T-helper 2 cell treated with Interferon-gamma antibody and Interleukin-4, amounts not matched to agents 5 μg/mL and 100 μg/mL, for 36 hours (primary cell): ENCODE measurements at places on chromosomes 2 and 18.

DNA sequence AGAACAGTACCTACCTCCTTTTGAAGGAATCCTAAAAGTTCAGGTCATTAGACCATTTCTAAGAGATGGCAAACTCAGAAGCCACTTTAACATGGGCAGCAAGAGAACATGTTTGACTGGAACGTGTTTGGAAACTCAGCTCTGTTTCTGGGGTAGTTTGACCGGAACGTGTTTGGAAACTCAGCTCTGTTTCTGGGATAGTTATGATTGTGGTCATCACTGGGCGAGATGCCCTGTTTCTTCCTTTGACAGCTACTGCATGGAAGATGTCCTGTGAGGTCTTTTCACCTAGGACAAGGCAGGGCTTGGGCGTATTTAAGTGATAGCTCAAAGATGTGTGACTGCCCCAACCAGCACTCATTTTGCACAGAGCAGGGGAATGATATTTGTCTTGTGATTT is 19.9 kb upstream of the SERPINB13 start:
- DNase-seq: no peak
- H3K27me3 ChIP-seq: peaks cover 4% of the 10 kb centered on the region
- H3K4me3 ChIP-seq: no peak overlapping the region
- H3K27ac ChIP-seq: no peak overlapping the region
- H3K4me1 ChIP-seq: no peaks in the 10 kb centered on the region

DNA sequence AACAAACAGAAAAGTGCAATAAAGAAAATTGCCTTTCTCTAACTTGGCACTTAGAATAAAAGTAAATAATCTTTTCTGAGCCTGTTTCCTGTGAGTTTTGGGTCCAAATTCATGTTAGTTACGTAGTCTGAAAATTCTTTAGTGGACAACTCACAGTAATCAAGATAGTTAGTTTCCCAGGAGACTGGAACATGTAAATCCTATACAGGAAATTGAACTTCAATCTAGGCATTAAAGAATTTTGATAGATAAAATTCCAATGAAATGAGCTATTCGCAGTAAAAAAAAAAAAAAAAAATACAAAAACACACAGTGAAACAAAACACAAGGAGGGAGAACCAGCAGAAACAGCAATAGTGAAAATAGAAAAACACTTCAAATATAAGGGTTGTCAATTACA is 83.8 kb upstream of the REG3G start:
- no peaks in the 10 kb centered on the region for H3K36me3 ChIP-seq
- no peaks in the 10 kb centered on the region for H3K4me1 ChIP-seq
- no peak for DNase-seq
- H3K27me3 ChIP-seq: no peaks in the 10 kb centered on the region

DNA sequence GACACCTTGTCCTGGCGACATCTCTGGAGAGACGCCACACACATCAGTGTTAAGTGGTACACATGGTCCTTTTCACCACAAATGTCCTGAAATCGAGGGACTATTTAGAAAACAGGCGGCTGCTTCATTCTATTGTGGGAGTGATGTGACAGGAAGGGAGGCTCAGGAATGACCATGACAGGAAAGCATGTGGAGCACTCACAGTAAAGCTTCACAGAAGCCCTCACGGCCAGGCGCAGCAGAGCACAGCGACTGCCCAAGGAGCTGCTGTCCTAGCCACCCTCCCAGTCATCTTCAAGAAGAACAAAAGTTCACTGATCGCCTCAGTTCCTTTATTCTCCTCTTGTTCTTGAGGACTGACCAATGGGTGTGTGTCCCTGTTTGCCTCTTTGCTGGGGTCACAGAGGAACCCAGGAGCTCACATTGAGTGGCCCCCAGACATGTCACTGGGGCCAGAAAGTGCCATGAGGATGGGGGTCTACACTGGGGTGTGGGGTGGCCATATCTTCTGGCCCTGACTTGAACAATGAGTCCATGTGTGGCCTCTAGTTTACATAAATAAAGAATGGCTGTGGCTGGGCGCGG is 84.6 kb upstream of the RANBP2 start:
- no peak overlapping the region for H3K4me3 ChIP-seq
- H3K4me1 ChIP-seq: peaks cover 38% of the 10 kb centered on the region
- peaks cover 15% of the 10 kb centered on the region for H3K36me3 ChIP-seq
- no peaks in the 10 kb centered on the region for H3K27me3 ChIP-seq
- no peak for DNase-seq

GRCh38 chr2:241877989-241878970 is 8.8 kb downstream of the RTP5 start:
- no peak overlapping the region for H3K4me3 ChIP-seq
- H3K4me1 ChIP-seq: peaks cover 22% of the 10 kb centered on the region
- H3K27me3 ChIP-seq: peaks cover 3% of the 10 kb centered on the region
- peaks cover 5% of the 10 kb centered on the region for H3K36me3 ChIP-seq
- peak; percentile 72 for DNase-seq

- H3K4me1 ChIP-seq: no peaks in the 10 kb centered on the region
- peaks cover 13% of the 10 kb centered on the region for H3K27me3 ChIP-seq
- no peak overlapping the region for H3K4me3 ChIP-seq
- H3K27ac ChIP-seq: no peak overlapping the region
- no peaks in the 10 kb centered on the region for H3K36me3 ChIP-seq
These were observed 174.4 kb downstream of the ALPK2 start for GRCh38 chr18:58454406-58455061.

DNA sequence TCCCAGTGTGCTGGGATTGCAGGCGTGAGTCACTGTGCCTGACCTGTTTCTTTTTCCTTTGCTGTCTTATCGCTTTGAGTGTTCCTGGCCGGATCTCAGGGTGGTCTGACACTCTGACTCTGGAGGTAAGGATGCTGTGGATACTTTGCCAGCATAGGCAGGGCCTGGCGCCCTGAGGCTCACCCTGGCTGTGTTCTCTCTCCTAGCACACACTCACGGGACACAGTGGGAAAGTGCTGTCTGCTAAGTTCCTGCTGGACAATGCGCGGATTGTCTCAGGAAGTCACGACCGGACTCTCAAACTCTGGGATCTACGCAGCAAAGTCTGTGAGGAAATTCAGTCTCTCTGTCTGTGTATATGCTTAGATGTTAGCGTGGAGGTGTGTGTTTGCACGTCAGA is 18.0 kb upstream of the SAG start:
- H3K4me3 ChIP-seq: no peak overlapping the region
- DNase-seq: no peak
- H3K4me1 ChIP-seq: no peaks in the 10 kb centered on the region
- no peak overlapping the region for H3K27ac ChIP-seq

DNA sequence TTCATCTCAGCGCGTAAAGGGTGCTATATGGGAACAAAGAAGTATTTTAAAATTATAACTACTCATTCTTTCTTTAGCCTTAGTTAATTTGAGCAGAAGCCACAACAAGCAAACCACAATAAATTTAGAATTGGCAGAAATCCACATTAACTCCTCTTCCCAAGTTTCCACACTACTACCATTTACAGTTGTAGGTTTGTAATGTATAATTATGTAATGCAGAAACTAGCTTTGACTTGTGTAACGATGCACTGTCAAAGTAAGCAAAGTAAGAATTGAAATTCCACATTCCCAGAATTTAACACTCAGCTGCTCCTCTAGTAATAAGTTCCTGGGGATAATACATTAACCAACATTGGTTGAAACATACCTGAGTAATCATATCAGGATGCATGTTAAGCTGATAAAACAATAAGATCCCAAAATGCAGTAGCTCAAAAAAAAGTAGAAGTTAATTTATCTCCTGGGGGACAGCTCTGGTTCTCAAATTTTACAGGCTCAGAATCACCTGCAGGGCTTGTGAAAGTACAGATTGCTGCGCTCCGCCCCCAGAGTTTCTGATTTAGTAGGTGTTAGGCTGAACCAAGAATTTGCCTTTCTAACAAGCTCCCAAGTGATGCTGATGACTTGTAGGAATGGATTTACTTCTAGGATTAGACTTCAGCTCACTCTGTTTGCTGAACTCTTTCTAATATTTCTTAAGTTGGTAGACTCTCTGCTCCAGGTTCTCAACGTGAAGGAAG is 9.9 kb downstream of the GRP start:
- H3K36me3 ChIP-seq: no peaks in the 10 kb centered on the region
- no peak overlapping the region for H3K27ac ChIP-seq
- peaks cover 46% of the 10 kb centered on the region for H3K27me3 ChIP-seq
- no peak for DNase-seq

GRCh38 chr18:28002841-28003240 is 174.1 kb downstream of the CDH2 start:
- no peaks in the 10 kb centered on the region for H3K27me3 ChIP-seq
- no peaks in the 10 kb centered on the region for H3K36me3 ChIP-seq
- H3K4me3 ChIP-seq: no peak overlapping the region
- no peak overlapping the region for H3K27ac ChIP-seq
- DNase-seq: no peak
- H3K4me1 ChIP-seq: no peaks in the 10 kb centered on the region

GRCh38 chr2:190344276-190344827 is 963 bp downstream of the INPP1 start:
- no peak for DNase-seq
- no peaks in the 10 kb centered on the region for H3K36me3 ChIP-seq
- H3K4me3 ChIP-seq: peak overlapping the region; percentile 86
- H3K4me1 ChIP-seq: peaks cover 21% of the 10 kb centered on the region
- H3K27me3 ChIP-seq: peaks cover 13% of the 10 kb centered on the region
- H3K27ac ChIP-seq: peak overlapping the region; percentile 47

- H3K27ac ChIP-seq: no peak overlapping the region
- peaks cover 10% of the 10 kb centered on the region for H3K27me3 ChIP-seq
- H3K36me3 ChIP-seq: no peaks in the 10 kb centered on the region
- no peak for DNase-seq
These were observed 334.4 kb upstream of the TRIB2 start for GRCh38 chr2:12382366-12382765.

DNA sequence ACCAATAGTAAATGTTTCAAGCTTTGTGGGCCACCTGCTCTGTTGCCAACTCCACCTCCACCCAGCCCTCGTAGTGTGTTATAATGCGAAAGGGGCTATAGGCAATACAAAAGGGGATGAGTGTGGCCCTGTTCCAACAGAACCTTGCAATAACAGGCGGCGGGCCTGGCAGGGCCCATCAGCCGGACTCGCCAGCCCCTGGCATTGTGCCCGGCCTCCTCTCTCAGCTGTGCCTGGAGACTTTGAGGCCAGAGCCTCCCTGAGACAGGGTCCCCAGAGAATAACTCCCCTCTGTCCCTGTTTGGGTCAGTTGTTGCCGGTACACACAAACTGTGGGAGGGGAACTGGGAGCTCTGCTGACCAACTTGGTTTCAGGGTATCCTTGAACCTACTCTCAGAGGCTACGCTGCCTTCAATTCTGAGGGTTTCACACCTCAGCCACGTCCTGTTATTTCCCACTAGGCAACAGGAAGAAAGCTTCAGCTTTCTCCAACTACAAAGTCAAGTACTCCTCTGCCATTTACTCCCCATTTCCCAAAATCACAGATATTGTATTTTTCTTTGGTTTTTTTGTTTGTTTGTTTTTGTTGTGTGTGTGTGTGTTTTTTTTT is 58.0 kb upstream of the ZNF236 start:
- peaks cover 27% of the 10 kb centered on the region for H3K4me1 ChIP-seq
- H3K27me3 ChIP-seq: peaks cover 10% of the 10 kb centered on the region
- no peak for DNase-seq
- peak overlapping the region; percentile 31 for H3K4me3 ChIP-seq

- H3K4me1 ChIP-seq: peaks cover 6% of the 10 kb centered on the region
- H3K27me3 ChIP-seq: peaks cover 57% of the 10 kb centered on the region
- H3K4me3 ChIP-seq: no peak overlapping the region
- peak; percentile 20 for DNase-seq
These were observed 128.4 kb downstream of the RNF152 start for GRCh38 chr18:61764381-61764780.

DNA sequence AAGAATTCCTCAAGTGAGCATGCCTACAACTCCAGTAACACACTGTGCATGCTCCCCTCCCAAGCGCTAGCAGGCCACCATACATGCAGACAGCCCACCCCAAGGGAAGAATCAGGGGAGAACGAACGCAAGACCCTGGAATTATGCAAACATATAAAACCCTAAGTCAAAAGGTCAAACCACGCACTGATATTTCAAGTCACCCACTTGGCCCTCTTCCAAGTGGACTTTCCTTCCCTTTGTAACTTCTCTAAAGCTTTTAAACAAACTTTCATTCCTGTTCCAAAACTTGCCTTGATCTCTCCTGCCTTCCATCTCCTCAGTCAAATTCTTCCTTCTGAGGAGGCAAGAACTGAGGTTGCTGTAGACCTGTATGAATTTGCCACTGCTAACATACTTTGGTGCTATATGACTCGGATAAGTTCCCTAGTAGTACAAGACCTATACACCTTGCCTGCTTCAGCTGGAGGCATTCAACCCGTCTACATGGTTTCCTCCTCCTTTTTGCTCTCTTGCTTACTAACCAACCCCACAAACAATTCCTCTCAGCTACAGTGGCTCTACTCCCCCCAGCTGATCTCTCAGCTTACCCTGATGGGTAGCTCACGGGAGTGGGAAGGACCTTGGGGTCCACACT is 11.1 kb upstream of the RPIA start:
- no peaks in the 10 kb centered on the region for H3K27me3 ChIP-seq
- H3K4me1 ChIP-seq: no peaks in the 10 kb centered on the region
- no peak for DNase-seq
- no peak overlapping the region for H3K4me3 ChIP-seq
- no peak overlapping the region for H3K27ac ChIP-seq
